Central memory CD8-positive, alpha-beta T cell (primary cell): ENCODE measurements at places on chromosomes 7 and 10.

- no peak overlapping the region for H3K4me3 ChIP-seq
- no peak overlapping the region for H3K27ac ChIP-seq
- no peaks in the 10 kb centered on the region for H3K4me1 ChIP-seq
- DNase-seq, result no peak
Observed at GRCh38 chr10:63005246-63005645, 127.9 kb upstream of the NRBF2 start.

DNA sequence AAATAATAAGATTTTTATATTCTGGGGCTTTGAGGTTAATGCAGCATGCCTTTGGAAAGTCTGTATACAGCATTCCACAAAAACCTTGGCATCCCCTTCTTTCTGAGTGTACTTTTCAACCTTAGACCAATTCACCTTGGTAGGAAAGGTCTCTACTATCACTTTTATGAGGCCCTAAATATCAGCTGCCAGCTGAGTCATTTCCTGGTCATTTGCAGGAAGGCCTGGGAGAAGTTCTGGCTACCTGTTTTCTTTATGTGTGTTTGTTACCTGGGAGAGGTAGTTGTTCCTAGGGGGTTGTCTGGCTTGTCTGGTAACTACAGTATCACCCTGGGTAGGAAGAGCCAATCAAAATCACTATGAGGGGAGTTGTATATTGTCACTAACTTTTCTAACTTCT lies 4.1 kb downstream of the SPAM1 start:
- H3K27me3 ChIP-seq, result peaks cover 9% of the 10 kb centered on the region
- no peak overlapping the region for H3K4me3 ChIP-seq
- H3K36me3 ChIP-seq, result no peaks in the 10 kb centered on the region
- no peak for DNase-seq
- no peak overlapping the region for H3K27ac ChIP-seq

DNA sequence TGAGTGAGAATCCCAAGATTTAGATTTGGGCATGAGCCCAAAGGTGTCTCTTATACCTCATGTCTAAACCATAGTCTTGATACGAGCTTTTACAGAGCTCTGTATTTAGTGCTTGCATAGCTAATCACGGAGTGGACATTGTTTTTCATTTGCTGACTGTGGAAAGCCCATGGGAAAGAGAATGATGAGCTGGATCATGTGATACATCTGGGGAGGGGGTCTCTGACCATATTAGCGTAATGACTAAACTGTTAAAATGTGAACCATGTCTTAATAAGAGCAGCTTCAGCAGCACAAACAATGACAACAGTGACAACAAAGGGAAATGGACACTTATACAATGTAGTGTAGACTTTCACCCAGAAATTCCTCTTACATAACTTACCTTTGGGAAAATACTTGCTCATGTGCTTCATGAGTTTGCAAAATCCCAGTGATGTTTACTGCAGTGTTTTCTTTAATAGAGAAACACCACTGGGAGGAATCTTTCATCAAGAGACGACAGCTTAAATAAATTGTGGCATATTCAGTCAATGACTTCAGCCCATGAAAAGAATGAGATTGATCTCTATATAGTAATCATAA lies 44.0 kb upstream of the ITGB1 start:
- H3K27me3 ChIP-seq, result no peaks in the 10 kb centered on the region
- no peak overlapping the region for H3K4me3 ChIP-seq
- H3K27ac ChIP-seq, result no peak overlapping the region

- peaks cover 6% of the 10 kb centered on the region for H3K4me1 ChIP-seq
- peaks cover 23% of the 10 kb centered on the region for H3K27me3 ChIP-seq
- H3K36me3 ChIP-seq, result peaks cover 2% of the 10 kb centered on the region
- no peak for DNase-seq
Observed at GRCh38 chr10:27611744-27612550, 107.8 kb downstream of the RAB18 start.

GRCh38 chr7:141463986-141464385 lies 87.2 kb upstream of the AGK start:
- no peaks in the 10 kb centered on the region for H3K36me3 ChIP-seq
- H3K27me3 ChIP-seq, result peaks cover 53% of the 10 kb centered on the region
- H3K27ac ChIP-seq, result no peak overlapping the region
- DNase-seq, result no peak
- no peak overlapping the region for H3K4me3 ChIP-seq

DNA sequence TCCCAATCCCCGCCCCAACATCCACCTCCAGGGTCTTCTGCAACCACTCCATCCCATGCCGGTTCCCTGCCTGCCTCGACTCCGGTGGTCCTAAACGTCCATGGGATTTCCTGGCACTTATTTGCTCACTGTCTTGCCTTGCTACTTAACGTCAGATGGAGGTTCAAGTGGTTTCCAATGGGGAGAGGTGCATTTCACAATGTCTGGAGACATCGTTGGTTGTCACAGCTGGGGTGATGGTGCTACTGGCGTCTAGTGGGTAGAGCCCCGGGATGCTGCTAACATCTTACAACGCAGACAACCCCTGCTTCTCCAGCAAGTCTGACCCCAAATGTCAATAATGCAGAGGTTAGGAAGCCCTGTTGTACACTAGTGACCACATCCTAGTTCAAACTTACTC lies 82.9 kb upstream of the ANLN start:
- no peak for DNase-seq
- H3K27ac ChIP-seq, result no peak overlapping the region
- H3K4me3 ChIP-seq, result no peak overlapping the region
- no peaks in the 10 kb centered on the region for H3K4me1 ChIP-seq

GRCh38 chr10:35375091-35375765 lies 38.9 kb downstream of the CCNY start:
- H3K4me1 ChIP-seq, result peaks cover 85% of the 10 kb centered on the region
- H3K4me3 ChIP-seq, result no peak overlapping the region
- no peak for DNase-seq

DNA sequence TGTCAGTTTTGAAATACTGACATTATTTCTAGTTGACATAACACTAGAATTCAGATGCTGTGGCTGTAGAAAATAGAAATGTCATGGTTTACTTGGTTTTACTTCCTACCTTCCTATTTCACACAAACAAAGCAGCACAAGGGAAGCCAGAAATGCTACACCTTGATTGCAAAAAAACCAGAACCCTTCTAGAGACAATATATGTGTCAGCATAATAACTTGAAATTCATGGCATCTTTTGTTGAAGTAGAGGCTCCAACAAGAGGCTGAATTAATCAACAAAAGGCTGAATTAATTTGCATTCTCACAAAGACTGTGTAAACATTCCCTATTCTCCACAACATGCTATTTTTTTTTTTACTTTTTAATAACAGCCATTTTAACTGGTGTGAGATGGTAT lies 25.2 kb downstream of the ZNF117 start:
- no peak overlapping the region for H3K4me3 ChIP-seq
- no peaks in the 10 kb centered on the region for H3K36me3 ChIP-seq
- H3K27me3 ChIP-seq, result peaks cover 22% of the 10 kb centered on the region
- no peak overlapping the region for H3K27ac ChIP-seq
- no peaks in the 10 kb centered on the region for H3K4me1 ChIP-seq

DNA sequence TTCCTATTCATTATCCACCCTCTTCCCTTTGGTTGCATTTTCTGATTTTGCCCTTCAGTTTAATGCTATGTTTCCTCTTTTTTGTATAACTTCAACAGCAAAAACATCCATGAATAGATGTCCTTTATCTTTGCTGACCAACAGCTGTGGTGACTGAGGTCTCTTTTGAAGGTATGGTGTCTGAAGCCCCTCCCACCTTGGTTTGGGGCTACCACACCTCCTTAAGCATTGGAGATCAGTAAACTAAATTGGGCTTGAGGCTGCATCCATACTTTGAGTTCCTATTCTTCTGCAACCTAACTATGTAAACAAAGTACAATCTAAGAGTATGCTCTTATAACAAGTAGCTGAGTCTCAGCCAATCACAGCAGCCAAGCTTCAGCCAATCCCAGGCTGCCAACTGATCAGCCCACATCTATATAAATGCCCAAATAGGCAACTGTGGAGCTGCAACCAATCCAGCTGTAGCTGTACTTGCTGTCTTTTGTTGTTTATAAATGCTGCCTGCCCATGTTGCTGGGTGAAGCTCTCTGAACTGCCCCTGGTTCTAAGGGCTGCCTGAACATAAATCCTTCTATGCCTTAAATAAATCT lies 69.4 kb upstream of the PDLIM1 start:
- peaks cover 17% of the 10 kb centered on the region for H3K27me3 ChIP-seq
- peaks cover 2% of the 10 kb centered on the region for H3K36me3 ChIP-seq
- no peak overlapping the region for H3K27ac ChIP-seq
- no peak for DNase-seq

DNA sequence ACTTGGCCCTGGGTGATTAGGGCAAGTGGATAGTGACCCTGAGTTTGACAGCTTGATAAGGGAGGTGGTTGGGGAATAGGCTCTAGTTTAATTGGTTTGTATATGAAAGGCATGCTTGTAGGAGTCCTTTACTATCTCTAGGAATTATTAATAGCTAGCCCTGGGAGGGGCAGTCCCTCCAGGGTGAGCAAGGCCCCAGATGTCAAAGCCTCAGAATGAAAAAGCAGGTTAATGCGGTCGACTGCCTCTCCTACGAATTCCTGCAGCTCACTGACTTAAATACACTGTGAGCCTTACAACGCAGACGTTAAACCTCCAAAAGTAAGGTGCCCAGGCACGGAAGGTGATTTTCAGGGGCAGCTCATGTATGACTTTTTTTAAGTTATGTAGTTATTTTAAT lies 5.2 kb upstream of the BTBD16 start:
- no peaks in the 10 kb centered on the region for H3K36me3 ChIP-seq
- H3K27ac ChIP-seq, result no peak overlapping the region
- peaks cover 6% of the 10 kb centered on the region for H3K4me1 ChIP-seq
- H3K27me3 ChIP-seq, result peaks cover 64% of the 10 kb centered on the region
- no peak overlapping the region for H3K4me3 ChIP-seq
- DNase-seq, result no peak

DNA sequence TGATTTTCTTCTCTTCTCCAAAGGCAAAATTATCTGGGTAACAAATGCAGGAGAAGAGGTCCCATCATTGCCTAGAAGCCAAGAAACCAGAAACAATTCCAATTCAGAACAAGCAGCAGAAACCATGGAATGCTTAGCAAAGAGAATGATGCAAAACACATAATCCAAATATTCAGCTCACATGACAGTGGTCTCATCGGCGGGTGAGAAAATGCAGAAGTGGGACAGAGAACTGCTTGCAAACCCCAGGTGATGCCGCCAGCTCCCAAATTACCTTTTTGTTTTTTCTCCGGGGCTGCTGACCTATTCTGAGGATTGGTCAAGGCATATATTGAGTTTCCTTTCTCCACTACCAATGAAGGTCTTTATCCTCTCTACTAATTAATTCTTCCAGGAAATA lies 99.7 kb downstream of the ZNF22 start:
- H3K36me3 ChIP-seq, result no peaks in the 10 kb centered on the region
- H3K4me1 ChIP-seq, result no peaks in the 10 kb centered on the region
- peaks cover 53% of the 10 kb centered on the region for H3K27me3 ChIP-seq
- H3K4me3 ChIP-seq, result no peak overlapping the region
- no peak for DNase-seq
- no peak overlapping the region for H3K27ac ChIP-seq

GRCh38 chr7:101381549-101382111 lies 19.0 kb downstream of the COL26A1 start:
- no peak overlapping the region for H3K4me3 ChIP-seq
- no peak for DNase-seq
- no peaks in the 10 kb centered on the region for H3K36me3 ChIP-seq
- peaks cover 5% of the 10 kb centered on the region for H3K27me3 ChIP-seq
- H3K4me1 ChIP-seq, result no peaks in the 10 kb centered on the region
- H3K27ac ChIP-seq, result no peak overlapping the region

DNA sequence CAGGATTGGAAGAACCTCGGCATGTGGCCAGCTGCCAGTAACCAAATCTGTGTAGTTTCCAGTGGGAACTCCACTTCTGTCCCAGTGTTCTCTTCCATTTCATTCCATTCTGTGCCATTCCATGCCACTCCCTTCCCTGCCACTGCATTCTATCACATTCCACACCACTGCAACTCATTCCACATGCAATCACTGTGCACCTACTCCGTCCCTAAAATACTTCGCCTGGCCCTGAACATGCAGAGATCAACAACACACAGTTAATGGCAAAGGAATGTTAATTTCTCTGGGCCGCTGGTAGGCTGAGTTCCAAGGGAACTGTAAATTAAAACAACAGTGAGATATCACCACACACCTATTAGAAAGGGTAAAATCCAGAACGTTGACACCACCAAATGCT lies 64.8 kb downstream of the AKR1B1 start:
- no peak overlapping the region for H3K4me3 ChIP-seq
- H3K36me3 ChIP-seq, result no peaks in the 10 kb centered on the region
- peaks cover 49% of the 10 kb centered on the region for H3K27me3 ChIP-seq
- no peak for DNase-seq
- H3K27ac ChIP-seq, result no peak overlapping the region

- peaks cover 3% of the 10 kb centered on the region for H3K36me3 ChIP-seq
- H3K4me1 ChIP-seq, result no peaks in the 10 kb centered on the region
- H3K27me3 ChIP-seq, result peaks cover 55% of the 10 kb centered on the region
- H3K27ac ChIP-seq, result no peak overlapping the region
- no peak overlapping the region for H3K4me3 ChIP-seq
- no peak for DNase-seq
Observed at GRCh38 chr7:139941866-139942265, 112.8 kb downstream of the TBXAS1 start.

DNA sequence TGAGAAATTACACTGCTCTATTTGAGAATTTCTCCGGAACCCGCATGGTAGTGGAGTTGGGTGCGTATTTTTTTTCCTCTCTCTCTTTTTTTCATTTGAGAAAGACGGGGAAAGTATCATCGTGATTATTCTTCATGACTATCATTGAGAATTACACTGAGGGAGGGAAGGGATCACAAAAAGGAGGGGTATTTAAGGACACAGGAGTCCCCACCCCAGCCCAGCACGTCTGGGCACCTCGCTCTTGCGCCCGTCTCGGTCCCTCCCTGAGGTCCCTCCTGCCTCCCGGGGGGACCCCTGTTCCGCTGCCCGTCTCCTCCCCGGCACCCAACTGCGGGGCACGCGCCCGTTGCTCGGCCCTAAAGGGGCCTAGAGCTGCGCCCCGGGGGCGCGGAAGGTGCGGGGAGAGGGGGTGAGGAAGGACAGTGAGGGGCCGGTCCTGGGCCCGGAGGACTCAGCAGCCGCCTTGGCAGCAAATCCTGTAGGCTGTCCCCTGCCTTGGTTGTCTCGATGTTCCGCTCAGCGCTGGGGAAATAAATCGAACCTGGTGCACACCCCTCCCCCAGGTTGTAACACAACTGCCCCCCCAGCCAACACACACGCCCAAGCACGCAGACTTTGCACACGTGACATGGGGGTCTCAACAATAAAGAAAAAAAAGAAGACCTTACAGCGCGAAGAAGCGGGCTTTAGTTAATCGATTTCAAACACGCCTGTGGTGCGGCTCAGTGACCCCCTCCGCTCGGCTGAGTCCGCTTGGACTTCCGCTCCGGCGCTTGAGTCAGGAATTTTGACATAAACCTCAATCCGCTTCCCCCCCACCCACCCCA lies 18.6 kb upstream of the GATA3 start:
- DNase-seq, result no peak
- peak overlapping the region; percentile 16 for H3K4me3 ChIP-seq
- H3K27me3 ChIP-seq, result peaks cover 84% of the 10 kb centered on the region
- no peak overlapping the region for H3K27ac ChIP-seq

- H3K27me3 ChIP-seq, result no peaks in the 10 kb centered on the region
- H3K4me1 ChIP-seq, result peaks cover 16% of the 10 kb centered on the region
- DNase-seq, result peak; percentile 8
- peak overlapping the region; percentile 57 for H3K27ac ChIP-seq
- H3K36me3 ChIP-seq, result peaks cover 11% of the 10 kb centered on the region
Observed at GRCh38 chr7:44380831-44381493, 55.6 kb upstream of the CAMK2B start.
